Posterior vena cava (tissue), 2 donors: ENCODE measurements at places on chromosomes 1 and 21. TPM values are rescaled to one million over a fixed set of nuclear protein-coding genes. Genes with fewer than 3 reads are reported as not detected.

Gene SLC1A7
- total RNA-seq = 1.7 TPM

Gene PNRC2
- total RNA-seq = 104 TPM

Gene CD2
- total RNA-seq = 2.3 TPM

Gene NKAIN1
- not detected for total RNA-seq

Gene PLPP3
- 141 TPM for total RNA-seq

Gene DNALI1
- 3.9 TPM for total RNA-seq

Gene ERICH3
- total RNA-seq = 0.05 TPM
